Lung (tissue), 17 donors: ENCODE measurements at places on chromosomes 12 and 14. TPM values are rescaled to one million over a fixed set of nuclear protein-coding genes. Genes with fewer than 3 reads are reported as not detected.

DNA sequence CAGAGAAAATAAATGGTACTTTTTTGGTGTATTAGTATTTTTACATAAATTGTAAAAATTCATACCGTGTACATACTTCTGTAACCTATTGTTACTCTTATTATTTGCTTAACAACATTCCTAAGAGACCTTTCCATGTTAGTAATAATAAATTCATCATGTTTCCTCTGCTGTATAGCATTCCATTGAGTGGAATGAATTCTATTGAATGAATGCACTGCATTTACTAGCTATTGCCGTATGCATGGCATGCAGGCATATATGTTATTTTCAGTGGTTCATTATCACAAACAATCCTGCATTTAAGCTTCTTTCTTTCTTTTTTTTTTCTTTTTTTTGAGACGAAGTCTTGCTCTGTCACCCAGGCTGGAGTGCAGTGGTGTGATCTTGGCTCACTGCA lies 137.6 kb upstream of the TBX3 start:
- no peak overlapping the region for H3K27ac ChIP-seq
- no peaks in the 10 kb centered on the region for H3K4me1 ChIP-seq
- H3K36me3 ChIP-seq = no peaks in the 10 kb centered on the region

The P3H3 gene
- total RNA-seq = 16.1 TPM

- H3K36me3 ChIP-seq = no peaks in the 10 kb centered on the region
- H3K27ac ChIP-seq = peak within 1 kb of the TSS; percentile 55
- peak within 1 kb of the TSS; percentile 57 for H3K4me3 ChIP-seq
- H3K4me1 ChIP-seq = peaks cover 9% of the 10 kb centered on the region
- DNase-seq = peak; percentile 89
Observed at GRCh38 chr12:81077686-81078441, at the start of gene ACSS3. Gene ACSS3, plus strand, starts transcription at chr12:81078079. Its CDS starts 42 bp downstream, at chr12:81078121.

The MUCL1 gene
- total RNA-seq = not detected

The PZP gene
- total RNA-seq = 3.8 TPM

The PIWIL1 gene
- total RNA-seq = not detected

The TEDC1 gene
- 20.8 TPM for total RNA-seq

The FOXN4 gene
- total RNA-seq = 0.26 TPM

DNA sequence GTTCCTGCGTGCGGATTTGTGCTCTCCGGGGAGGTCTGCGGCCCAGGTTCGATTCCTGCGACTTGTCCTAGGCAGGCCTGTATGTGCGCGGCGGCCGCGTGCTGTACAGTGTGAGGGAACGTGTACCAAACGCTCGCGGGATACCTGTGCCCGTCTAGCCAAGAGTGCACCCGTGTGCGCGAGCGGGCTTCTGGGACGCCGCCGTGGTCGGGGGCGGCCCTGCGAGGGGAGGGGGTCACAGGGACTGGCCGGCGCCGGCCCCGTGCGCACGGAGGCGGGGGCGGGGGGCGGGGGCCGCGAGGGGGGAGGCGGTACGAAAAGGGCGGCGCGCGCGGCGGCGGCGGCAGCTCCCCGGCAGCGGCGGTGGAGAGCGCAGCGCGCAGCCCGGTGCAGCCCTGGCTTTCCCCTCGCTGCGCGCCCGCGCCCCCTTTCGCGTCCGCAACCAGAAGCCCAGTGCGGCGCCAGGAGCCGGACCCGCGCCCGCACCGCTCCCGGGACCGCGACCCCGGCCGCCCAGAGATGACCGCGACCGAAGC lies at the start of gene DLK1:
Gene DLK1, plus strand, starts transcription at position 343 of the 536 bp plus-strand sequence. Its CDS starts 177 bp downstream, at position 520.
- H3K4me3 ChIP-seq = no peak within 1 kb of the TSS
- peaks cover 8% of the 10 kb centered on the region for H3K27me3 ChIP-seq
- no peaks in the 10 kb centered on the region for H3K4me1 ChIP-seq
- DNase-seq = no peak
- H3K36me3 ChIP-seq = no peaks in the 10 kb centered on the region

The KRT83 gene
- not detected for total RNA-seq

The GPRC5D gene
- total RNA-seq = not detected

DNA sequence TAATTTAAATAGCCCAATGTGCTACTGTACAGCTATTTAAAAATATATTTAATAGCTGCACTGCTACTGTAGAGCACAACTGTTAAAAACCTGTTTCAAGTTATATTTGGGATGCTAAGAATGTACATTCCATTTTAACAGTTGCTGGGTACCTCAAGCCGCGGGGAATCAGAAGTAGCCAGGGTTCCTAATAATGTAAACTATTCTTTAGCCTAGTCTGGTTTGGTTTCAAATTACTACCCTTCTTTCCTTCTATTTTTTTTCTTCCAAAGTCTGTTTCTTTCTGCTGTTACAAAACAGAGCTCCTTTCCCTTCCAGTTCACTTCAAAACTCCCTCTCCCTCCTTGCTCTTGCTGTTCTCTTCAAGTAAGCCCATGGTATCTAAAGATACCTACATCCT lies 21.3 kb downstream of the SCAF11 start:
- no peak for DNase-seq
- H3K27me3 ChIP-seq = no peaks in the 10 kb centered on the region
- no peak overlapping the region for H3K4me3 ChIP-seq
- no peak overlapping the region for H3K27ac ChIP-seq

DNA sequence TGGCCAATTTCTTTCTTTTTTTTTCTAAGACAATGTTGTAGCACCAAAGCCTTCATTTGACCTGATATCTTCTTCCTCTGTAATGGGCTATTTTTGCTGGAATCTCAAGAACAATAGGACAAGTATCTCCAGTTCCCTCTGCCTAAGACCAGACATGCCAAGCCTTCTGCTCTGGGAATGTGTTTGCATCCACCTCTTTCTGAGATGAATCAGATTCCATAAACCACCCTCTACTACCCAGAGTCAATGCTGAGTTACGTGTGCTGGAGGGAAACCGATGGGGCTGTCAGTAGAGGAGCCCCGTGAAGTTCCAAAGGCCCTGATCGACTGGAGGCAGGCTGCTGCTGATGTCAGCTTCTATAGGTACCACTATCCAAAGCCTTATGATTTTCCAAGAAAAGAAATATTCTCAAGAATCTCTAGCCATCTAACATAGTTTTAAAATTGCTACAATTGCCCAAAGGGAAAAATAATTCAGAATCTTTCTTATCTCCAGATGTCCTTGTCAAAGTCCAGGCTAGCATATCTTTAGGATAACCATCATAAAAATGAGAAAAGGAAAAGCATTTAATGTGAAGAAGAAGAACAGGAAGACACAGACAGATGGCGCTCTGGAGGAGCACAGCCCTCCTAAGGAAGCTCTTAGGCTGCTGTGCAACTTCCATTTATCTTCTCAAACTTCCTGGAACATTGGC lies 101.9 kb downstream of the SLC8A3 start:
- H3K27ac ChIP-seq = no peak overlapping the region
- DNase-seq = peak; percentile 51
- no peak overlapping the region for H3K4me3 ChIP-seq
- H3K36me3 ChIP-seq = no peaks in the 10 kb centered on the region
- H3K27me3 ChIP-seq = no peaks in the 10 kb centered on the region
- H3K4me1 ChIP-seq = no peaks in the 10 kb centered on the region

DNA sequence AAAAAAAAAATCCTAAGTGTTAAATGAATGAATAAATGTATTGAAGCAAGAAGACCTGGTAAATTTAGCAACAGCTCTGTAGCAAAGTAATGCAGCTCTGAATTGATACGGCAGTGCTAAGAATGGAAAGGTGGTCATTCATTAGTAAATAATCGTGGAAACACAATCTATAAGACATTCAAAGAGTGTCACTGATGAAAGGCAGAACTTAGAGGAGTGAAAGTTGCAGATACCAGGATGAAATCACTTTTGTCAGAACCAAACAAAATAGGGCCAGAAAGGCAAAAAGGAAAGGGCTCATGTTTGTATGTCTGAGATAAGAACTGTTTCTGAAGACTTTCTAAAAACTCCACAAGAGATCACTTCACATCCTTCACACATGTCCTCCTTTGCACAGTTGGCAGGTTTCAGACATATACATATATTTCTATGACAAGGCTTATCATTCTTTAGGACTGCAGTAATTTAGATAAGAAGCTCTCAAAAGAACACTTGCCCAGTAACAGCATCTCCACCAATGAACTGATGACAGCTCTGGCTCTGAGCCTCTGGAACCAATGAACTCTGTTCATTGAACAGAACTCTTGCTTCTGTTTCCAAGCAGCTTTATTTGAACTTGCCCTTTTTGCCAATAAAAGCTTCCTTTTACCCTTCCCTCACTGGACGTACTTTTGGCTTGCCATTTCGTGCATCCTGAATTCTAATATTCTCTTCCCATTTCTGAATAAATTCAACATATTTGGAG lies 4.2 kb upstream of the LRR1 start:
- DNase-seq = peak; percentile 87
- H3K27ac ChIP-seq = no peak overlapping the region
- H3K27me3 ChIP-seq = no peaks in the 10 kb centered on the region
- peaks cover 8% of the 10 kb centered on the region for H3K4me1 ChIP-seq
- H3K36me3 ChIP-seq = no peaks in the 10 kb centered on the region
